ENCODE measurements at places on chromosomes 12 and 14.

DNA sequence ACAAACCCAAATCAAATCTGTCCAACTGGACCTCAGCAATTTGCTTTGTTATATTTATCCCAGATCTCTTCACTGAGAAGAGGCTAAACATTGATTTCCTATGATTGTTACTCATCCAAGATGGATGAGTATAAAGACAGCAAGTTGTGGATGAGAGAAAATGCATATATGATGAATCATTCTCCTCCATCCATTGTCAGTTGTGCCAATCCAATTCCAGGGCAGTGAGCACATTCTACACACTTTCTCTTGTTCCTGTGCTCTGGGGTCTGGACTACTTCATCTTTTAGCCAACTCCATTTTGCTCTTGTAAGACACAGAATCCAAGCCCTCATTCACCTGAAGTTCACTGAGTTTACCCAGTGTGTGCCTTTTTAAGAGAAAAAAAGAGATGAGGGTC is 105.7 kb downstream of the GCH1 start:
- no peak for DNase-seq

DNA sequence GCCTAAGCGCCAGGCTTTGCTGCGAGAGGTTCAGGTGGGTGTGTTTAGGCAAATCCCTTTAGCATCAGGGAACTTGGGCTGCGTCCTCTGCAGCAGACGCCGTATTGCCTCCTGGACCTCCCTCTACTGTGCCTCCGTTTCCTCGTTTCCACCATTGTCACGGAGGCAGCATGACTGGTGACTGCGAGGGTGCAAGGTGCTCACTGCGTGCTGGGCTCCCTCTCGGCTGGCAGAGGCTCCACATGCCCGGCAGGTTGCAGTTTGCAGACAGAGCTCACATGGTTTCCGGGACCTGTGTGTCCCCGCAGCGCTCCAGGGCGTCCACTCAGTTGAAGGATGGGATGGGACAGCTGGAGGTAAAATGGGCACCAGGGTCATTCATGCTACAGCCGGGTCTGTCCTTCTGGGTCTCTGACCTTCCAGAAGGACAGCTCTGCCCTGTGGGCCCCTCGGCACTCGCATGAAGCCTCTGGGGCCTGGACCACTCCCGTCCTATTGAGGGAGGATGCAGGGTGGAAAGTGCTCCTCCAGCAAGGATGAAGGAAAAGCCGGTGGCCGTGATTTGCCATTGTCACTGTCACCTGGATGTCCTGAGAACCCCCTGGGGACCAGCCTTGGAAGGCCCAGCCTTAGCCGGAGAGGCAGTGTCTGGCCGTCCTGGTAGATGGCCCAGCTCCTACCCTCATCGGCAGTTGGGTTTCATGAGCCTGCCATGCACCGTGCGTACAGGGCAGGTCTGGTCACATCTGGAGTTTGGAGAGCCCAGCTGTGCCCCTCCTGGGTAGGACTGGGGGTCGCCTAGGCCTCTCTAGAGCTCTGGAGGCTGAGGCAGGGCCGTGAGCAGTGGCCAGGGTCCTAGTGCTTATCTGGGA is 146.5 kb downstream of the KIF26A start:
- no peak for DNase-seq

DNA sequence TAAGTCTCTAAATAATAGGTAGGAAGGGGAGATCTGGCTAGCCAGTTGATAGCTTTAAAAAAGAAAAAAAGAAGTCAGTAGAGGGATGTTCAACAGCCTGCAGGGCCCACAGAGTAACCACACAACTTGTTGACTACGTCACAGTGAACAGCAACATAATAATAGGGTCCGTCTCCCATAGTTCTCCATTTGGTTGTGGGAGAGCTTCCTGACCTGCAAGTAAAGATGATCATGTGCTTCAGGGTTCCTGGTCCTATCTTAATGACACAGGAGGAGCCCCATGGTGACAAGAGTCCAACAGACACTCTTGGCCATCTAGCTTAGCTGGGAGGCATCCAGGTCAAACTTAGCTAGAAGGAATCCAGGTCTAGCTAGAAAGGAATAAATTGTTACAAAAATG is 36.2 kb downstream of the FGD6 start:
- DNase-seq, result no peak

DNA sequence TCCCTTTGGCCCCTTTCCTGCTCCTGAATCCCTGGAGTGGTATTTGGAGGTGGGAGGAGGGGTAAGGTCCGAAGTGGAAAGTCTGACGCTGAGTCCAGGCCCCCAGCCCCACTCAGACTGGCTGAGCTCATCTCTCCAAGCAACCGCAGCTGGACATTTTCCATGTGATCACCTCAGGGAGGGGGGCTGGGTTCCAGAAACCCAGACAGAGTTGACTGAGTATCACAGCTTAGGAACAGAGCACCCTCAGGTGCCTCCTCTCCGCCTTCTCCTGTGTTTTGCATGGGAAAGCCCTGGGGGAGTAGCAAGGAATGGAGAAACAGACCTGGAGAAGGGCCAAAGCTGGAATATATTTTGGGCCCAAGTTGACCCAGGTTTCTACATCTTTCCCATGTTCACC is 8.0 kb upstream of the ITGA5 start:
- DNase-seq, result no peak

DNA sequence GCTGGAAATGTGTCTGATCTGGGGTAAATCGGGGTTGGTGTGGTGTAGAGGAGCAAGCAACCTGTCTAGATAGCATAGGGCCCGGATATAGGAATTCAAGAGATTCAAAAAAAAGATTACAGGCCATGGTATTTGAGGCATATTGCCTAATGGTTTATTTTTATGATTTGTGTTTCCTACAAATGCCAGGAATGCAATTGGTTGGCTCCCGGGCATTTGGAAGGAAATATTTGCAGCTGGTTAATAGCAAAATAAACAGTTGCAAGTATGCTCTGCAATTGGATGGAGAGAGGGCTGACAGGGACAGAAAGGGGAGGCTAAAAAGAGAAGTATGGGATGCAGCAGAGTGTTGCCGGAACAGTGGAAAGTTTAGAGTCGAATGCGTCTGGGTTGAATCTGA is 315.6 kb upstream of the ATP2B1 start:
- no peak for DNase-seq

- peak; percentile 13 for DNase-seq
Observed at GRCh38 chr14:73662487-73662943, 17.7 kb downstream of the DNAL1 start.

- no peak for DNase-seq
Observed at GRCh38 chr12:84969226-84969625, 56.6 kb upstream of the SLC6A15 start.

GRCh38 chr14:70776197-70776596 is 33.1 kb downstream of the MAP3K9 start:
- DNase-seq, result no peak

- no peak for DNase-seq
Observed at GRCh38 chr12:66119870-66120241, 10.7 kb downstream of the LLPH start.

GRCh38 chr14:73762375-73762822 is 48.2 kb upstream of the PNMA1 start:
- DNase-seq, result no peak

- DNase-seq, result peak; percentile 10
Observed at GRCh38 chr12:100574187-100575074, 947 bp downstream of the GAS2L3 start.

GRCh38 chr12:122965851-122966742 is at the start of gene ABCB9:
Gene ABCB9 (minus strand): TSS chr12:122966463. CDS start chr12:122960235, 6,228 bp downstream.
- peak; percentile 93 for DNase-seq

- no peak for DNase-seq
Observed at GRCh38 chr12:13052421-13052820, 8.2 kb downstream of the FAM234B start.

GRCh38 chr12:128267651-128268378 is 845 bp downstream of the TMEM132C start:
- no peak for DNase-seq

DNA sequence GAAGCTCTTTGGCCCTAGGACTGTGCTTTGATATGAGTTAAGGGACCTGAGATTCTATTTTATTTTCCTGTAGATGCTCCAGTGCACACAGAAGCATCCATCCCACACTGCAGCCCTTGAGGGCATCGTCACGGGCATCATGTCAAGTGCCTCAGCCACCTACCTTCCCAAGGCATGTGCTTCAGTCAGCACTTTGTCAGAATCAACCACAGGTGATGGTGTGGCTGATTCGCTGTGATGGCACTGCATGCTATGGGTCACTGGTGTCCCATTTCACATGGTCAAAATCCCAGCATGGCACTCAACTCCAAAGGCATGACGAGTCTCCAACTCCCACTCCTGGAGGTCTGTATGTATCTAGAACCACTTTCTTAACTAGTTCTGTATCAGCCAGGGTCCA is 100.8 kb downstream of the AACS start:
- no peak for DNase-seq

DNA sequence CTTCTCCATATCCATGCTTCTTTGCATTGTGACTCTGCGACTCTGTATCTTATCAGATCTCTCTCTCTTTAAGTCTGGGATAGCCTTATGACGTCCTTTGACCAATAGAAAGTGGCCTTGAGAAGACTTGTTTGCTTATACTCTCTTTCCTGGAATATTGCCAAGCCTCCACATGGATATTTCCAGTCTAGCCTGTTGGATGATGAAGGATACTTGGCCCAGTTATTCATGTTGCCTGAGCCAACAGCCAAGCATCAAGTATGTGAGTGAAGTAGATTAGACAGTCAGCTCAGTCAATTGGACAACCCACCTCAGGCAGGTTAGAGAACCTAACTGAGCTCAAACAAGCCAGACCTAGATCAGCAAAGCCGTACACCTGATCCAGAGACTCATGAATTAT is 864.2 kb upstream of the MGAT4C start:
- DNase-seq, result no peak

DNA sequence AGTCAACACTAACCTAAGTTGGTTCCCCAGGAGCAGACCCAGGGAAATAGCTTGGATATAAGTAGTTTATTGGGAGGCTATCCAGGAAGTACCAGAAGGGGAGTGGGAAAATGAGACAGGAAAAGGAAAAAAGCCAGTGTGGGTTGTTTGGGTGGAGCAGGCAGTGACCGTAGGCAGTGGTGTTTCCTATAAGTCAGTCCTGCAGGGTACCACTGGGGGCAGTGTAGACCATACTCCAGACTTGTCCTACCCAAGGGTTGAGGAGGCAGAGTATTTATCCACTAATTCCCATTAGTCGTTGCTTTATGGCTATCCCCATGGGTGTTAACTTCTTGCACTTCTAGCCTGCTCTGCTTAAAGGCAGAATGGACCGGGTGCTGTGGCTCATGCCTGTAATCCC is 6.4 kb upstream of the CCDC60 start:
- no peak for DNase-seq

GRCh38 chr12:10607885-10608458 is 5.4 kb downstream of the MAGOHB start:
- peak; percentile 20 for DNase-seq

DNA sequence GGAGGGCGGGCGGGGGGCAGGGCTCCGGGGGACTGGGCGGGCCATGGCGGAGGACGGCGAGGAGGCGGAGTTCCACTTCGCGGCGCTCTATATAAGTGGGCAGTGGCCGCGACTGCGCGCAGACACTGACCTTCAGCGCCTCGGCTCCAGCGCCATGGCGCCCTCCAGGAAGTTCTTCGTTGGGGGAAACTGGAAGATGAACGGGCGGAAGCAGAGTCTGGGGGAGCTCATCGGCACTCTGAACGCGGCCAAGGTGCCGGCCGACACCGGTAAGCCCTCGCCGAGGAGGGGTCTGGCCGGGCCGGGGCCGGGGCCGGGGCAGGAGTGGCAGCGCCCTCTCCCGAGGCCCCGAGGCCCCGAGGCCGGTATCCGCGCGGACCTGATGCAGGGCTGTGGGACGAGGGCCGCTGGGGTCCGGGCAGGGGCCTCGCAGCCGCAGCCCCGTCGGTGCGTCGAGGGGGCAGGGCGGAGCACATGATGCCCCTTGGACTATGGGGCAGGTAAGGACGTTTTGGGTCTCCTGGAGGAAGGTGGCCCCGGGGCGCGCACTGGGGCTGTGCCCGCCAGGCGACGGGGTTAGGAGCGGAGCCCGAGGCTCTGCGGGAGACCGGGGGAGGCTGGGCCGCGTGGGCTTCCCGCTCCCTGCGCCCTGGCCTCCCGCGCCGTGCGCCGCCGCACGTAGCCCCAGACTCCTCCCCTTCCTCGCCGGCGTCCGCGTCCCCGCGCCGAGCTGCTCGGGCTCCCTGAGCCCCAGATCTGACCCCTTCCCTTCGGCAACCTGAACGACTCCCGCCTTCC is at the start of gene TPI1:
TSS of gene TPI1 (plus strand) at position 119 of the 798 bp plus-strand sequence. CDS start at position 155, 36 bp downstream.
- DNase-seq, result peak; percentile 82

- DNase-seq, result no peak
Observed at GRCh38 chr12:68572661-68573060, 38.0 kb upstream of the RAP1B start.

GRCh38 chr14:72408020-72408419 is 475.8 kb downstream of the RGS6 start:
- DNase-seq, result no peak

- DNase-seq, result no peak
Observed at GRCh38 chr12:29795715-29796114, 12.0 kb upstream of the TMTC1 start.
